ENCODE measurements at places on chromosomes 5 and 9.

- no peak for DNase-seq
Measured at GRCh38 chr9:132983491-132984201, 5.2 kb downstream of the GFI1B start.

- DNase-seq: no peak
Measured at GRCh38 chr9:135607401-135608293, 31.7 kb downstream of the GLT6D1 start.

GRCh38 chr9:32627394-32627954, 8.0 kb downstream of the TAF1L start:
- no peak for DNase-seq

DNA sequence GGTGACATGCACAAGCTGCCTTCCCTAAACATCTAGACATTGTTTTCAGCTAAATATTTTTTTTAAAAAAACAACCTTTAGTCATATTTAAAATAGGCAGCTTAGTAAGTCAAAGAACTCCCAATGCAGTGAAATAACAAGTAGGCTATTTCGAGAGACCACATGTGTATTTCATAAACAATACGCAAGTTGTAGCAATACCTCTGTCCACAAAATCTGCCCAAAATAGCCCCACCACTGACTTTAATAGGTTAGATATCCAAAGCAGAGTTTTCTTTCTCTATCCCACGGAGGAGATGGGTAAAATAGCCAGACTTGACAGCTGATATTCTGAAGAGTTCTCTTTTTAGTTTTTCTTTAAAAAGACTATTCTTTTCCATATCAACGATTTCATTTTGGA, 1.2 kb downstream of the SLC24A2 start:
- no peak for DNase-seq

DNA sequence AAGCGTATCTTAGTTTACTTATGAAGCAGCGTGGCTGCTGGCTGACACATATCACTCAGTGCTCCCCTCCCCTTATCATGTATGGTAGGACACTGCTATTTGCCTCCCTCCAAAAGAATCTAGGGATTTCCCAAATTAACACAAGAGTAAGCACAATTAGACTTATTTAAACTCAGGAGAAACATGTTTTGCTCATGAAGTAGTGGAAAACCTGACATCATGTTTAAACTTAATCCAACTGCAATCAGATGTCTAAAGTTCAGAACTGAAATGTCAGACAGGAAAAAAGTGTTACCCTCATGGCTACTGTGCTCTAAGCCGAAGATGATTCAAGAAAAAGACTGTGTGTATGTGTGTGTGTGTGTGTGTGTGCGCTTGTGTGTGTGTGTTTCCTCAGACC, 324.1 kb upstream of the TNC start:
- DNase-seq: no peak

DNA sequence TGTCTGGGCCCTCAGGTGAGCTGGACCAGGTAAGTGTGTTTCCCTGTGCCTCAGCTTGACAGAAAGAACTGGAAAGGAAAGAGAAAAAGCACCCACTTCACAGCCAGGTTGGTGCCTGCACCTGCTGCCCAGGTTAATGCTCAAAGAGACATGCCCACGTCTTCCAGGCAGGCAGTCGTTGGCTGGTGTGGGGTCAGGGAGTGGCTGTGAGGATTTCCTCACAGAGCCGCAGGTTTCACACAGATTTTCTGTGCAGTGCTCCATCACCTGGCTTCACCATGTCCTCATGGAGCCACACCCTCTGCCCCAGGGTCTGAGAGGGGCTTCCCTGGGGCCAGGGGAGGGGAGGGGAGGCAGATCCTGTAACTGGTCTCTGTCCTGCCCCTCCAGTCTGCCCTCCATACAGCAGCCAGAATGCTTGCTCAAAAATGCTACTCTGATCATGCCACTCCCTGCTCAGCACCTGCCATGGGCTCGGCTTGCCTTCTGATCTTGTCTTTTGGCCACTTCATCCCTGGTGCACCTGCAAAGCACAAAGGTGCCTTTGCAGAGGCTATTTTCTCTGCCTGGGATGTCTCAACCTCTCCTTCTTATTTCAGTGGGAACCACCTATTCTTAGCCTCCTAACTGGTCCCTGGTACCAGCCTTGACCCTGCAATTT, 82.5 kb upstream of the UBTD2 start:
- no peak for DNase-seq
